ENCODE measurements at places on chromosomes 3 and 15.

GRCh38 chr3:138946663-138947494 is at the start of the genes FOXL2 and FOXL2NB:
Gene FOXL2 (minus strand): TSS chr3:138947137. CDS start chr3:138946722, 415 bp downstream.
Gene FOXL2NB (plus strand): TSS chr3:138947217. CDS start chr3:138947365, 148 bp downstream.
- no peak for DNase-seq

- DNase-seq, result no peak
Measured at GRCh38 chr3:76065964-76066363, 280.6 kb upstream of the ZNF717 start.

- DNase-seq, result no peak
Measured at GRCh38 chr3:30655187-30655812, 48.9 kb downstream of the TGFBR2 start.

- peak; percentile 40 for DNase-seq
Measured at GRCh38 chr3:63993653-63994079, 29.6 kb downstream of the PSMD6 start.

DNA sequence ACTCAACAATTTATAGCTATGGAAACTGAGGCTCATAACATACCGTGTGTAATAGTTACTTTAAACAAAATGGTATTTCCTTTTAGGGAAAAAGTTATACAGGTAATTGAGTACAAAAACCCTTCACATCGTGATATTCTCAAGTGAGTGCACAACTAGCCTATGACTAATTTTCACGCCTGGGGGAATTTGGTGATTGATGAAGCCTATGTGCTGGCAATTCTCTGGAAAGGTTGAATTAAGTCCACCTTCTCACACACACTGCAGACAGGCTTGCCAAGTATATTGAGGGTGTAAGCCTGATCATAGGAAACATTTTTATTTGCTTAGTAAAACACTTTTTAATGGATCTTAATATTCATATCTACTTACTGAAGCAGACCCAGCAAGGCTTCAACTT is 41.3 kb upstream of the ROBO2 start:
- DNase-seq, result no peak

DNA sequence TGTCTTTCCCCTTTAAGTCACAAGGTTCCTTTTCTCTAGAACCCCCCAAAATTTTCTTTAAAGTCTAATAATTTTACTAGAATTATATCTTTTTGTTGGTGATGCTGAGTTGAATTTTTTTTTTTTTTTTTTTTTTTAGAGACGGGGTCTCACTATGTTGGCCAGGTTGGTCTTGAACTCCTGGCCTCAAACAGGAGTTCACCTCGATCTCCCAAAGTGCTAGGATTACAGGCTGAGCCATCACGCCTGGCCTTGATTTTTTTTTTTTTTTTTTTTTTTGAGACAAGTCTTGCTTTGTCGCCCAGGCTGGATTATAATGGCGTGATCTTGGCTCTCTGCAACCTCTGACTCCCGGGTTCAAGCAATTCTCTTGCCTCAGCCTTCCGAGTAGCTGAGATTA is 12.2 kb downstream of the SEC13 start:
- no peak for DNase-seq

DNA sequence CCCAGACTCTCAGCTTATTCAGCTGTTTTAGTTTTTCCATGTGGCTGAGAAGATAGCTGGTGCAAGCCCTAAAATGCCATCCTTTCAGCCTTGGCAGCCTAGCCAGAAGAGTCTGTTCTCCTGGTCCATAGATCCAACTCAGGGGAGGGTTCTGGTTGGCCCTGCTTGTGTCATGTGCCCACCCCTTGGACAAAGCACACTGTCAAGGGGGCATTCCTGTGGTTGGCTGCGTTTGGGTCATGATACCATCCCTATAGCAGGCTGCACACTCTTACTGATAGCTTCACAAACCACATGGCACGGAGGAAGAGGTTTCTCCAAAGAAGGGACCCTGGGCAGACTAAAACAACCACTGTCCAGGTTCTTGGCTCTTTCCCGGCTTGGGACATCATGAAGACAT is 8.4 kb upstream of the FSTL1 start:
- DNase-seq, result no peak

All from NCI-H2171 (cell line).